Activated CD8-positive, alpha-beta memory T cell treated with anti-CD3 and anti-CD28 coated beads for 24 hours (primary cell): ENCODE measurements at places on chromosomes 5 and 9.
A peak's percentile ranks its signal among the peaks of the same experiment; 100 is the strongest.

DNA sequence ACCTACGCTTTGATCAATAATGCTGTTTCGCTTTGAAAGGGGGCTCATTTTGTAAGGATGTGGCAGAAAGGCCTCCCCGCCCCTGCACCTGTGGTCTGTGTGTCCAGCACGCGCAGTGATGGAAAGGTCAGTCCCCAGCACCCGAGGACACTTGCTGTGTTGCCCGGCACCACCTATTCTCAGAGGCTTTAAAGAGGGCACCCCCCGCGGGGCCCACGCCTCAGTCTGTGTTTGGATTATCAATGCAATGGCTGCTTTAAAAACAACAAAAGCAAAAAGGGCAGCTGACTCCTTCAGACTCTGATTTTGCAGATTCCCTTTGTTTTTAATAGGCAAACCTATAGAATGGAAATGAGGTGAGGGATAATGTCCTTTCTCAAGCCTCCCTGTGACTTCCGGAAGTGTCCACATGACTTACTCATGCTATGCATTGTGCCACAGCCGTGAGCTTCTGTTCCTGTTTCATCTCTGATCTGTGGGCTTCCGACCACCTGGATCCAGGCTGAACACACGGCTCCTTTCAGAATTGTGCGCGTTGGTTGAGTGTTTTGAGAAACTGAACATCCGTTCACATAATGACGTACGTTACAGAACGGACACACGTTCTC is 416.2 kb downstream of the IRX2 start:
- no peak for DNase-seq

- peak; percentile 1 for DNase-seq
Observed at GRCh38 chr9:138111607-138112006, 234.0 kb downstream of the CACNA1B start.

DNA sequence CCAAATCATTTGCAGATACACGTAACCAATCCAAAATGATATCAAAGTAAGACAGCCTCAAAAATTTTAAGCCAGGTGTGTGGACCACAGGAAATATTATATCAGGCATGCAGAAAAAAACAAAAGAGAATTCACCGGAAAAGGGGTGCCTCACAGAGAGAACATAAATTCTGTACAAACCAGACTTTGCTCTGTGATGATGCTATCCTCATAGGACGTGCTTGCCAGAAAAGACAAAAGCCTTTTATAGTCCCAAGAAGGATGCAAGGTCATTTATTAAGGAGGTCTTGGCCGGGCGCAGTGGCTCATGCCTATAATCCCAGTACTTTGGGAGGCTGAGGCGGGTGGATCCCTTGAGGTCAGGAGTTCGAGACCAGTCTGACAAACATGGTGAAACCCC is 16.8 kb upstream of the ATP6V1G1 start:
- no peak for DNase-seq

- no peak for DNase-seq
Observed at GRCh38 chr5:167696558-167697314, 594.7 kb upstream of the WWC1 start.

DNA sequence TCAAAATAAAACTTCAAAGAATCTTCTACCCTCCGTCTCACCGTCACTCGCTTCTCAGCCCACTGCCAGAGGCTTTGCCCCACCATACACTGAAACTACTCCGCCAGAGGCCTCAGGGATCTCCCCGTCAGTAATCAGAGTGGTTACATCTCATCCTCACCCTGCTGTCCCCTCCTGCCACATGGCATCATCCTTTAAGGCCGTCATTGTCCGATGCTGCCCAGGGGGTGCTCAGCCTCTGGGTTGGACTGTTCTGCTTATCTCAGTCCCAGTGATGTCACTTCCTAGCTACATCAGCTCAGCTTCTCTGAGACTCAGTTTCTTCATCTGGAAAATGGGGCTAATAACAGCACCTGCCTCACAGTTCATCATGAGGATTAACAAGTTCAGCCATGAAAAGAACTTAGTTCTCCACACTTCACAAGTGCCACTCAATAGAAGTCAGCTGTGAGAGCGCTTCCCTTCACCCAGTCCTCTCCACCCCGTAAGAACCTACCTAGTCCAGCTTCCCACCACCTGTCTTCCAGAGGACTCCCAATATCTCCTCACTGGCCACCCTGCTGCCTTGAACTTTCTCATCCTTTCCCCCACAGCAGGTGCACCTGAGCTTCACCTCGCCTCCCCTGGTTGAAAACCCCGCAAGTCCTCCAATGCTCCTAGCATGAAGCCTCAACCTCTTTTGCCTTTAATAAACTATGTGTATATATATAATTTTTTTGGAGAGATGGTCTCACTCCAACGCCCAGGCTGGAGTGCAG is 2.8 kb upstream of the IL3 start:
- peak; percentile 54 for DNase-seq

DNA sequence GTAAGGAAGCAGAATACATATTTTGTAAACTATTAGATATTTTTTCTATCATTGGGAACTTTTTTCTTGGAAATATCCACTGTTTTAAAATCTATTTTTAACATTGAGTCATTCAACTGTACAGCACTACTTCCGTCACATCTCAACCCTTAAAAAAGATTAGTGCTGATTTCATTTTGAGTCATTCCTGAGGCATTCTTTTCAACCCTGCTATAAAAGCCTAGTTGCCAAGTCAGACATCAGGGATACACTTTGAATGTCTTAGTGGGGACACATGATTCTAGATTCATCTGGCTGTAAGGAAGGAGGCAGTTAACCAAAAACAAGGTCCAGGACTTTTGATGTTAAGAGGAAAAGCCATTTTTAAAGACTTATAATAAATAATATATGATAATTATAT is 160.9 kb downstream of the GIN1 start:
- DNase-seq = no peak

- no peak for DNase-seq
Observed at GRCh38 chr9:36136894-36137391, 410 bp downstream of the GLIPR2 start.

GRCh38 chr5:95738072-95738471 is 6.9 kb downstream of the RHOBTB3 start:
- no peak for DNase-seq

- no peak for DNase-seq
Observed at GRCh38 chr5:107028938-107029337, 641.8 kb downstream of the EFNA5 start.

- DNase-seq = no peak
Observed at GRCh38 chr5:71830681-71831539, 111.8 kb downstream of the CARTPT start.

GRCh38 chr5:125006011-125006685 is 259.7 kb upstream of the ZNF608 start:
- DNase-seq = no peak

GRCh38 chr5:54524082-54524481 is 6.5 kb downstream of the SNX18 start:
- DNase-seq = no peak

DNA sequence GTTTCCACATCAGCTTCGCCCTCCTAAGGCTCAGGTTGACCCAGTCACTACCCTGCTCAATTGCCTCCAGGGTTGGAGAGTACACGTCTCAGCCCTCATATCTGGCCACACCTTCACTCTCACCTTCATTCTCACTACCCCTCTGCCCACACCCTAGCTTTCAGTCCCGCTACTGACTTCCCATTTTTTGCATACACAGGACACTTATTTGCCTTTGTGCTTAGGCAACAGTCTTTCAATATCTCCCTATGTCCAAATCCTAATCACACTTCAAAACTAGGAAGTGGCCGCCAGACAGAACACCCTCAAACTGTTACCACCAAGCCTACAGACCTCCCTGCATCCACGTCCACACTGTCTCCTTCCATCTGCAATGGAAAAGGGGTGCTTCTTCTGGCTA is 10.9 kb downstream of the MCTP1 start:
- no peak for DNase-seq

DNA sequence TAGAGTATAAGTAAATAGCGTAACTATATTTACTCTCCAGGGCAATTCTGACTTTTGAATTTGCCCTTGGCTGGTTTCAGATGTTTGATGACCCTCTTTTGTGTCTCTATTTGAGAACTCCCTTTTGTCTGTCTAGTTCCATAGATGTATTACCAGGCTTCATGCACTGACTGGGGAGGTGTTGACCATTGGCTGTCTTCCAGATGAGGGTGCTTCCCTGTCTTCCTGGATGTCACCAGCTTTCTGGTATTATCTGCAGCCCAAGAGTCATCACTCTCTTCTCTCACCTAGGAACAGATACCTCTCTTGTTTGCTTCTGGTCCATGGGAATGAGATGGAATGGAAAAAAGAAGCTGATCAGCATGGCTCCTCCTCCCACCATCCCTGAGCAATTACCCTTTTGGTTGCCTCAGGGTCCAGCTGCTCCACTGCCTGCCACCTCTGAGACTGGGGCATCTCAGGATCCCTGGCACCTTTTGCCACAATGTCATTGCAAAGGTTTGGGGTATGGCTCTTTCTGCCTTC is 58.7 kb upstream of the TMED7 start:
- DNase-seq = no peak

DNA sequence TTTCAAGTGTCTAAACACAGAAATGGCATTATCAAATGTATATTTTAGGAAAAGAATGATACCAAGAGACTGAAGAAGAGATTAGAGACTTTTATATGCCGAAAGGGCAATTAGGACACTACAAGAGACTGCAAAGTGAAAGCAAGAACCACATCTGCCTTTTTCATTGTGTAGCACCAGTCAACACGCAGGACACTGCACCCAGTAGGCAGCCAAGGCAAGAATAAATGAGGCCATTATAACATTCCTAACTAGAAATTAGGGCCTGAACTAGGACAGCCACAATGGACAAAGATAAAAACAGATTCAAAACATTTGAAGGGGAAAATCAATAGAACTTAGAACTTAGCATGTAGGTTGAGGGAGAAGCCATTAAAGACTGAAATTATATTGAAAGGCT is 10.8 kb downstream of the CETN3 start:
- DNase-seq = no peak

DNA sequence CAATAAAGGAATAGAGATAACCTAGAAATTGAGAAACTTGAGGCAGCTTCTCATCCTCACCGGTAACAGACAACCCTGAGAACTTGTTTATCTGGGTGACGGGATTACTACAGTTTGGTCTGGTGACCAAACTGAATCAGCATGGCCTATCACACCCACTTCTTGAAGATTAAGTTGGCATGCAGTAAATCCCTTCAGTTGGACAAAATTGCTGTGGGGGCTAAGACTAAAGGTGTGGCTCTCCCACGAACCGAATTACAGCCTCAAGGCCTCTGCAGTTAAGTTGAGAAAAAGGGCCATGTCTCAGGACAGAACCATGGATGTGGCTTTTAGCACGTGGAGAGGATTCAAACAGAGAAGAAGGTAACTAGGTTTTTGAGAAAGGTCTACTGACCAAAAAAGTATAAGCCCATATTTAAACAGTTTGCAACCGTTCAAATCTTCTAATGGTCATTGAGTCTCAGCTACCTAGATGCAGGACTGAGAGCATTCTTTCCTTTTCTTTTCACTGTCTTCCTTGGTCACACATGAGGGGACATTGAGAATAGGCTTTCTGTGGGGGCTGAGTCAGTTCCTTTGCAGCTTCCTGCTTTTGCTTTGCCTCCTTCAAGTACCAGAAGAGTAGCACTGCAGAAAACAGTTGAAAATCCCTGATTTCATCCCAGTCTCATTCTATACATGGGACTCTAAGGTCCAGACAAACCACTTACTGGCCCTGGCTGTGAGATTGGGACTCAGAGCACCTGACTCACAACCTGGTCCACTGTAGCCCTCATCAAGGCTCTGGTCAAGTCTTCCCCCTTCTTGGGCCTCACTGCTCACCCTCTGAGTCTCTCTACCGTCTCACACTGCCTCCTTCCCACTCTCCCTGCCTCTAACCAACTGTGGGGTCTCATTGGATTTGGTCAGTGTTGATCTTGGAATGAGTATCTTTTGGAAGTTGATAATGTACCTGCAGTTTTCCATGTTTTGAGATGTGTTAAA is 30.9 kb downstream of the PDE6A start:
- DNase-seq = no peak

DNA sequence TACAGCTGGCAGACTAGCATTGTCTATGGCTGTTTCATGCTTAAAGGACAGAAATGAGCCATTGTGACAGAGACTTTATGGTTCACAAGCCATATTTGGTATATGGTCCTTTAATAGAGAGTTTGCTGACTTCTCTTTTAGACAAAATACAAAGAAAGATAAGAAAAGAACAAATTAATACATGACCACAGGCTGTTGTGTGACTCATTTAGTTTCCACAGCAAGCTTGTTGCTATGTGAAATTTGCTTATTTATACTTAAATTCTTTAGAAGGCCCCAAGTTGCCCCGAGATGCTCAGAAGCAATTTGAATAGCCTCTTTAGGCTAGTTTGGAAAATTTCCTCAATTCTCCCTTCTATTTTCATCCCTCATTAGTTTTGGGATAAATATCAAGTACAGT is 315.3 kb upstream of the RPS23 start:
- DNase-seq = no peak

DNA sequence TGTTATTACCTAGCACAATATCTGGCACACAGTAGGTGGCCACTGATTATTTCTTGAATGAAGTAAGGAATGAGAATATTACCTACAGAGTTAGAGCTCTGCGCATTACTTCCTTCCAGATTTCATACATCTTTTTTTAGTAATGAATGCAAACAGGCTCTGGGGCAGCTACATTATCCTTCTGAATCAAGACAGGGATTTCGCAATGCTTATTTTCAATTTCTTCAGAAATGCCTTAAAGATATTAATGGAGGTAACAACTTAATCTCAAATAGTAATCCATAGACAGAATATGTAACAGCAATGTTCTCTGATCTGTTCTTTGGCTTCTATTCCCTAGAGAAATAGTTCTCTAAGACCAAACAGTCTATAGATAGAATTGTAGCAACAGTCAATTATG is 32.6 kb downstream of the CDKN2A start:
- DNase-seq = no peak

DNA sequence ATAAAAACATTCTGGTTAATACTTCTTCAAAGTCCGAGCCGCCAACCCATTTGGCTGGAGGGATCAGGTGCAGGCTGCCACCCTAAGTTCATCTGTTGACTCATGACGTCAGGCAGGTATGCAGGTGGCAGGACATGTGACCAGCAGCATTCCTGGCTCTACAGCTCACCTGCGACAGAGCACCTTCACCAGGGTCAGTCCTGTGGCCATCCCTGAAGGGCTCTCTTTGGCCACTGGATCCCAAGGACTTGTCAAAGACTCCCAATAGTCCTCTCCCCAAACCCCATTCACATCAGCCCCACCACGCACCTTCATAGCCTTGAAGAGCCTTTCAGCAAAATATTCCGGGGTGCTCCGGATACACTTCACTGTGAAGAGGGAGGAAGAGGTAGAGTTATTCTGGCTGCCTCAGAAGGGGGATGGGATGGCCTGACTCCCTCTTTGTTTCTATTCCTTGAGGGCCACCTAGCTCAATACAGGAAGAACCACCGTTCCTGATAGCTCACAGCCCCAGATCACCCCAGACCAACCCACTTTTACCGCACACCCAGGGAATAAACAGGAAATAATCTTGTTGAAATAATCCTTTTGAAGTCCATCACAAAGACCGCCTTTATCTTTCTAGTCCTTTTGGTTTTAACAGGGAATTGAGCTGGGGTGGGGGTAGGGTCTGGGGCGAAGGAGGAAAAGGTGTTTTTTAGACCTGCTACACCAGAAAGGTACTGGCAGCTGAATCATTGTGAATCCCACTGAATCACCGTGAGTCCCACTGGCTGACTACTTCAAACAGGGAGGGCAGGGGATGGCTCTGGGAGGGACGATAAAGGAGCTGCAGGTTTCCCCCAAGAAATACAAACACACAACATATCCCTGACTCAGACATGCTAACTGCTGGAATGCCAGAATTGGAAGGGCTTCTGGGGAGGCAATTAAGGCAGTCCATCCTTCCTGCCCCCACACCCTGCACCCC is 26.4 kb downstream of the ANXA6 start:
- DNase-seq = no peak
